Endothelial cell of umbilical vein (primary cell): ENCODE measurements at places on chromosomes 5 and 9. TPM values are rescaled to one million over a fixed set of nuclear protein-coding genes. Genes with fewer than 3 reads are reported as not detected.

The LCN1 gene
- not detected in 2 replicates for polyA plus RNA-seq

The SLC25A48 gene
- not detected in 2 replicates for polyA plus RNA-seq

The KCNV2 gene
- polyA plus RNA-seq: not detected in 2 replicates

The SPAG8 gene
- polyA plus RNA-seq: 0.21 TPM in 2 replicates

The RAB14 gene
- 12.7 and 18.9 TPM in 2 replicates for polyA plus RNA-seq

The MSH3 gene
- 1.4 and 2.0 TPM in 2 replicates for polyA plus RNA-seq

DNA sequence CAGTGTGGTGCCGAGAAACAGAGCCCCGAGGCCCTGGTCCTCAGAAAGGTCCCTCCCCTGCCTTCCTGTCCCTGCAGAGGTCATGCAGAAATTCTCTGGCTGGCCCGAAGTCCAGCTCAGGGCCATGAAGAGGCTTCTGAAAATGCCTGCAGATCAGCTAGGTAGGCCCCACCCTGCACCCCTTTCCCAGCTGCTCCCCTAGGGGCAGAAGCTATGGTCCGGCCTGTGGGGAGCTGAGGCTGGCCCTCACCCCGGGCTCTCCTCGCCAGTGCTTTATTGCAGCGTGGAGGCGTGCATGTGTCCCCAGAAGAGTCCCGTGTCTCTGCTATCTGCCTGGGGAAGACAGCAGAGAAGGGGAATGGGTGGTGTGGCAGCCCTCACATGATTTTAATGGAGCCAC is 19.9 kb downstream of the REXO4 start:
- no peak for DNase-seq

DNA sequence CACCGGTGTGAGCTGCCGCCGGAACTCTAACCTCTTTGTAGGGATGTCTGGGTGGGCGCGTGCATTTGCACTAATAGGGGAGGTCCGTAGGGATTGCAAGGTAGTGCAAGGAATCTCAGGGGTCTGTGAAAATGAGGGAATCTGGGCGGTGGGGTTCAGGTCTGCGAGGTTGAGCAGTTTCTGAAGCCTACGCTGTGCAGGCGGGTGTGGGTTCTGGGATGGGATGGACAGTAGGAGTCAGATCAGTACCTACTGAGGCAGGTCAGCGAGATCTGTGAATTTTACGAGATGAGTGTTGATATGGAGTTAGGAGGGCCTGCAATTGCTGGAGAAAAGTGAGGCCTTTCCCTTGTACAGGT is 856 bp upstream of the ATOSB start:
- no peak for DNase-seq

DNA sequence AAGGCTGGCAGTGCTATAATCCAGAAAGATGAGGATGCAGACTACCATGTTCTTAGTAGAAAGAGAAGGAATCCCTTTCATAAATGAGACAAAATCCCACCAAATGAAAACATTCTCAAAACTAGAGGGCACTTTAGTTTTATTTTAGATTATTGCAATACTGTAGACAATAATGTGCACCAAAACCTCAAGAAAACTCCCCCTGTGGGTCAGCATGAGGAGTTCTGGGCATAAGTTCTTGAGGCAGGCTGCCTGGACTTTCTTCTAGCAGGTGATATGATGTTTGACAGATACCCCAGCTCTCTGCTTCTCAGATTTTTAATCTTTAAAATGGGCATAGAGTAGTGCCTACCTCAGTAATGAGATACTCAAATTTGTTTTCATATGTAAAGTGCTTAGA is 196.3 kb upstream of the CTNND2 start:
- DNase-seq: no peak

DNA sequence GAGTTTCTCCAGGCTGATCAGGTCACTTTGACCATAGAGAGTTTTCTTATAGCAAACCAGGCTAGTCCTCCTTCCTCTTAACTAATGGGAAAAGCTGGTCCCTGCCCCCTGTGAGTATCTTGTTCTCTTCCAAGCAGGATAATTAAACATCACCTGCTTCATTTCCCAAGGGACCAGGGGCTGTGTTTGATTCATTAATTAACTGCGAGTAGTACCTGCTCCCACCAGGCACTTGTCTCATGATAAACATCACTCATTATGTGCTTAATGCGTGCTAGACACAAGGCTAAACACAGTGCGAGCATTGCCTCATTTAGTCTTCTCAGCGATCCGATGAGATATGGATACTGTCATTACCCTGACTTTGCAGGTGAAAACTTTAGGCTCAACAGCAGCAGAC is 1.7 kb upstream of the FAM163B start:
- DNase-seq: no peak

GRCh38 chr9:7376833-7377232 is 422.7 kb downstream of the DMAC1 start:
- no peak for DNase-seq

- DNase-seq: no peak
These were observed 83.9 kb upstream of the TAS2R1 start for GRCh38 chr5:9713959-9714586.

DNA sequence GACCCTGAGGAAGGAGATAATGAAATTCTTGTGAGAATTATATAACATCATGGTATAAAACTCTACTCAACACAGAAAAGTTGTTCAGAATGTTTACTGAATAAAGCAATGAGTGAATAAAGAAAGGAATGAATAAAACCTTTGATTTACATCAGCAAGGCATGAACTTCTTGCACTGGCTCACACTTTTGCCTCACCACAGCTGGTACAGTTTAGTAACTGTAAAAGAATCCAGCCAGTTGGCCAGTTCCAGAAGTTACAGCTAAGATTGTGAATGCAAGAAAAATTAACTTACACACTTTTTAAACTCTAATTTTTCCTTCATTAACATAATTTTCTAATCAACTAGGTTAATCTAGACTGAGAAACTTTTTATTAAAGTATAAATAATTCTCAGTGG is 490.9 kb downstream of the NFIB start:
- no peak for DNase-seq

DNA sequence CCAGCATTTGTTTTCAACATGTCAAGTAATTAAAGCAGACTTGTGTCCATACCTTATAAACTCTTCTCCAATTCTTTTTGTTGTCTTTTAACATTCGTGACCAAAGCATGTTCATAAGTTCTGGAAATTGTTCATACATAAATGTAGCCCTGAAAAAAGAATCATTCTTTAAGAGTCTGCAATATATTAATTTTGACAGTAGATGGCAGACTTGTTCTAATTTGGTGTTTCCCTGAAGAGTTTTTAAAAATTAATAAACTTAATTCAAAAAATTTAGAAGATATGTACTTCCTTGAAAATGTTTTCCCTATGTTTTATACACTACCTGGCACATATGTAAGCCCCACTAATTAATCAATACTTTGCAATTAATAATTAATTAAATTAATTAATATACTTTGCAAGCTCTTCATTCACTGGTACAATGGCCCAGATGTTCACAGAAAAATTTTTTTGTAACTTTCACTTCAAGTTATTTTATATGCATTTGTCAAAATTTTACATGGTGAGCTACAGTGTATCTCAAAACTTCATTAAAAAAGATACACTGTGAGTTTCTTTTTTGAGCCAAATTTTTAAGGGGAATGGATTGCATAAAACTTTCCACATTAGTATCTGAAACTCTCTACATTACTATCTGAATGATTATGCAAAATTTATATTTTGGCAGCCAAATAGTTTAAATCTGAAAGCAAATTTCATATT is 42.1 kb downstream of the CLINT1 start:
- peak; percentile 40 for DNase-seq

- peak; percentile 85 for DNase-seq
These were observed 56.9 kb downstream of the PAM start for GRCh38 chr5:102811972-102812371.

DNA sequence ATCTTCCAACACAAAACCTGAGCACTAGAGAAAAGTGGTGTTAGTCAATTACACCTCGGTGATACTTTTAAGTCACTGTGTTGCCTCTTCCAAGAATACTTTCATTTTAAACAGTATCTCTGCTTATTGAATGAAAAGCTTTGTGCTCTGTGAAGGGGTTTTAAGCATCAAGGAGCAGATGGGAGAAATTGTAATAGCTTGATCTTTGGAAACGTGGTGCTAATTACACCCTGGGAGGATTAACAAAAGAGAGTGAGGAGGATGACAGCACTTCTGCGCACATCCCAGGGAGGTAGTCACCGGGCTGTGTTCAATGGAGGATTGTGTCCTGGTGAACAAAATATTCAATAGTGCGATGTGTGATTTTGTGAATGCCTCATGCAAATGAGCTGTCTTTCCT is 477.4 kb upstream of the ADAMTS16 start:
- DNase-seq: no peak

- DNase-seq: no peak
These were observed 155.4 kb downstream of the GOLPH3 start for GRCh38 chr5:32018476-32019436.

- DNase-seq: no peak
These were observed 283.9 kb upstream of the ADAMTSL1 start for GRCh38 chr9:18189871-18190670.

DNA sequence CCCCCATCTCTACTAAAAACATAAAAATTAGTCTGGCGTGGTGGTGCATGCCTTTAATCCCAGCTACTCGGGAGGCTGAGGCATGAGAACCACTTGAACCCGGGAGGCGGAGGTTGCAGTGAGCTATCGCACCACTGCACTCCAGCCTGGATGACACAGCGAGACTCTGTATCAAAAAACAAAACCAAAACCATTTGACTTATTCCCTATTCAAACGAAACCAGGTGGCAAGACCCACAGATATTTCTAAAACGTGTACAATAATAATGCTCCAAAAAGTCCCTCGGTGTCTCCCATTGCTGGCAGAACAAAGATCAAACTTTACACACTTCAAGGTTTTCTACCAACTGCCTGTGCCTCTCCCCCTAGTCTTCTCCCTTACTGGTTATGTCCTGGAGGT is 29.8 kb downstream of the HMGCR start:
- DNase-seq: no peak

GRCh38 chr9:110027671-110028081 is 180.3 kb downstream of the C9orf152 start:
- DNase-seq: peak; percentile 94

DNA sequence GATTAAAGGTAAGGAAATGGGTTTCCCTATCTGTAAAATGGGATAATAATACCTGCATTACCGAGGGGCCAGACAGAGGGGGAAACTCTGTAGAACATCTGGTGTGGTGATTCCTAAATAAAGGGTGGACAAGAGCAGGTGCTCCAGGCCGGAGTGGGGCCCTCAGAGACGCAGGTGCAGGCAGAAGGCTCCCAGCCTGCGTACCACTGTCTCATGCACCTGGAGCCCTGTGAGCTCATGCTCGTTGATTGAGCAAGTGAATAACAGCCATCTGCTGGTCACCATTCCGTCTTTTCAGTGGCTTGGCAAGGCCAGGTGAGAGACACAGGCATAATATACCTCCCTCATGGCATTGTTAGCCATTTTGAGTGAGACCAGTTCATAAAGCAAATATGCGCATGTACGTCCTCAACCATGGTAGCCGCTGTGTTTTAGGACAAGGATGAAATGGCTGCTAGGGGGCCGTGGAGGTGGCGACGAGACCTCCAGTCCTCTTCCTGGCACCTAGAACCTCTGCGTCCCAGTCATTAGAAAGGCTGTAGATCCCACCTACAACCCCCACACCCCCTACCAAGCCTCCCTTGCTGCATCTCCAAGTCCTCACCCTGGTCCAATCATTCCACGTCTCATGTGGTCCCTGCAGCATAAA is 198.0 kb upstream of the MVB12B start:
- DNase-seq: no peak

DNA sequence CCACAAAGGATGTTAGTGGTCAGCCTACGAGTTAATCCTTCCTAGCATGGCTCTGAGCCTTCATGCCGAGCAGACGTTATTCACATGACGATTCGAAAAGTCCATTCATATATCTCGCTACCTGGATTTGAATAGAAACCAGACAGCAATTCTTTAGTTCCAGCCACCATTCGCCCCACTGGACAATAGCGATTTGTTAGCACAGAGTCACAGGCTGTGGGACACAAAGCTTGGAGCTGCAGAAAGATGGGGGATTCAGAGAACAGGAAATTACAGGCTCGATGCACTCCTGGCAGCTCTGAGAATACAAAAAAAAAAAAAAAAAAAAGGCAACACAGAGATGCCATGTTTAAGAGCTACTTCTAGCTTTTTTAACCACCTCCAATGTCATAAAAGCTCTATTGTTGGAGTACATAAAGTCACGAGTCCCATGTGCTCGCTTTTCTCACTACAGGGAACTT is 110.7 kb downstream of the NR6A1 start:
- peak; percentile 87 for DNase-seq

- DNase-seq: no peak
These were observed 70.8 kb upstream of the EGFLAM start for GRCh38 chr5:38187532-38187931.

DNA sequence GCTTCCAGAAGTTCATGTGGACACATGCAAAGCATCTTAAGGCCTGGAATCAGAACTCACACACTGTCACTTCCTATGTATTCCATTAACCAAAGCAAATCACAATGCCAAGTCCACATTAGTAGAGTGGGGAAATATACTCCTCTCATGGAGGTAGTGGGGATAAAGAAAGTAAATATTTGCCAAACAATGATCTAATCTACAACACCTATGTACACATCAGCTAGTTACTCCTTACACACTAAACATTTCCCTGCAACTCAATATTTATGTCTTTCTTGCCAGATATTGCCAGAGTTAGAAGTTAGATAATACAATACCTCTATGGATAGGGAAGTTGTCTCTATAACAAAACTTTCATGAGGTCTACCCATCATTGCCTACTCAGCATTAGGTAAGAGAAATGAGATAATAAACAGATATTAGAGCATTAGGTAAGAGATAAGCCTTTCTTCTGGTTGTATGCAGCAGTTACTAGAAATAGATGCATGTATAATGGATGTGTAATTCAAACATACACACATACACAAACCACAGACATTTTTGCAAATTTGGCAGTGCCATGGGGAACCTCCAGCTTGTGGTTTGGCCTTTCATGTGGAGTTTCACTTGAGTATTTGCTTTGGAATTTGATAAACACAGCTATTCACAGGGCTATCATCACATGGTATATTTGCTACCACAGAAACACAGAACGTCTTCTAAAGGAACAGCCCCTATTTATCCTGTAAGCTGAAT is 196.5 kb downstream of the TLE1 start:
- no peak for DNase-seq

DNA sequence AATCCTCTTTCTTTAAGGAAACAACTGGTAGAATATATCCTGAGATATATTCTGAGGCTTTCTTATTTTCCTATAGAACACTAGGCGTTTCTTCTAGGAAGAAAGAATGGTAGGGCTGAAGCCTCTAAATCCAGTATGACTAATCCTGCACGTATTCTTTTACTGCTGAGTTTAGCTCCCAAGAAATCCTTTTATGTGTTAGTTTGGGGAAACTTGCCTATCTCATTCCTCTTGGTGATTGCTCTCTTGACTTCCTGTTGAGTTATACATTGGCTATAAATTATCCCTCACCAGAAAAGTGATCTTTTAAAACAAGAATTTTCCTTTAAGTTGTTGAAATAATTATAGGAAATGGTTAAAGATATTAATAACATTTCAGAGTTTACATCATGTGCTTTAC is 422.9 kb downstream of the TMEM161B start:
- DNase-seq: no peak
